ENCODE measurements at places on chromosomes 12 and 14.

DNA sequence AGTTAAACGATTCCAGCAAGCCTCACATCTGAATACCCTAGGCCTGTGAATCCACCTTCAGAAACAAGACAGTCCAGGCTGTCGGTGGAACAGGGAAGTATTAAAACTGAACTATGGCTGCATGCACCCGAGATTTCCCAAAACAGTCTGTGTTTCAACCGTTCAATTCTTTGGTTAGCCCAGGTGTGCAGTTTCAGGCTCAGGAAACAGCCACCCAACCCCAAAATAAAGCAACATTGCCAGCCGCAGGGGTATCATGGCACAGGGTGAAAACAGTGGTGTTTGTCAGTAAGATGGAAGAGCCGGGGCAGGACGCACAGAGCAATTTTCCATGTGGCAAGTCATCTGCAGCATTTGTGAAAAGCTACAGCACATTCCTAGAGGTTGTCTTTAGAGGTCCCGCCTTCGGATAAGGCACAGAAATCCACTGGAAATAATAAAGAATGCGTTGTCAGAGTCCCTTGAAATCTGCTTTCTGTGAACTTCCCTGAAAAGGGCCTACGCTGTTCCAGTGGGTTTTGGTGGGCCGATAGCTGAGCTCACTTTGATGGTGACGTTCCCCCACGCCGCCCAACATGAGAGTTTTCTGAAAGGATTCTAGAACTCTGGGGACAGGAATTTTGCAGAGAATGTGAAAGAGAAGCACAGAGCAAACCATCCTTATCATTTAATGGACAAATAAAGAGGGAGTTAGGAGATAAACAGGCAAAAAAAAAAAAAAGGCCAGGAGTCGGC, 84.9 kb downstream of the BCL11B start:
- DNase-seq = no peak

DNA sequence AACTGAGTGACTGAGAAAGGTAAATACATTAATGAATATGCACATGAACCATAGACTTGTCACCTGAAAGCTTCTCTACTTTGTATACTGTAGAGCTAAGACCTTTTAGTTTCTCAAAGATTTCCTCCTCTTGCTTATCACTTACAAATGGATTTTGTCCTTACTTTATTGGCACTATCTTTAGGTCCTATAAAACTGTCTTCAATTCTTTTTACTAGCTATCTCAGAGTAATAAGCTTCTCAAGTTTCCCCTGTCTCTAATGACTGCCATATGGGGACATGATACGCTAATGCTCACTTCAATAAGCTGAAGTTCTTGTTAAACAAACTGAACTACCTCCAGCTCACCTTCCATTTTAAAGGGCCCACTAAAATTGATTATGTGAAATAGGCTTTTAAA, 468.2 kb upstream of the CCDC196 start:
- no peak for DNase-seq

- no peak for DNase-seq
Measured at GRCh38 chr14:77681196-77682157, 26.3 kb downstream of the ALKBH1 start.

GRCh38 chr14:67622675-67623074, 3.0 kb downstream of the ARG2 start:
- no peak for DNase-seq

- no peak for DNase-seq
Measured at GRCh38 chr14:28754209-28754985, 12.2 kb upstream of the FOXG1 start.
